ENCODE measurements at places on chromosomes 6 and 20. TPM values are rescaled to one million over a fixed set of nuclear protein-coding genes. Genes with fewer than 3 reads are reported as not detected.

The FOXA2 gene
- total RNA-seq = 3.2 TPM

- no peak for DNase-seq
These were observed 108.6 kb upstream of the DUSP22 start for GRCh38 chr6:183668-184067.

The MACROD2 gene
- 0.08 TPM for total RNA-seq

The BTNL2 gene
- total RNA-seq = not detected

GRCh38 chr6:11752360-11752759 is 26.2 kb downstream of the ADTRP start:
- DNase-seq = no peak

Measured in SJCRH30 (cell line).